AG08395 (cell line): ENCODE measurements at places on chromosomes 7 and 10.

GRCh38 chr7:134186027-134186426, 58.9 kb downstream of the LRGUK start:
- peak; percentile 24 for DNase-seq

- no peak for DNase-seq
Measured at GRCh38 chr10:7015457-7015856, 395.4 kb downstream of the SFMBT2 start.

GRCh38 chr10:100551196-100551595, 15.5 kb downstream of the HIF1AN start:
- DNase-seq = no peak

DNA sequence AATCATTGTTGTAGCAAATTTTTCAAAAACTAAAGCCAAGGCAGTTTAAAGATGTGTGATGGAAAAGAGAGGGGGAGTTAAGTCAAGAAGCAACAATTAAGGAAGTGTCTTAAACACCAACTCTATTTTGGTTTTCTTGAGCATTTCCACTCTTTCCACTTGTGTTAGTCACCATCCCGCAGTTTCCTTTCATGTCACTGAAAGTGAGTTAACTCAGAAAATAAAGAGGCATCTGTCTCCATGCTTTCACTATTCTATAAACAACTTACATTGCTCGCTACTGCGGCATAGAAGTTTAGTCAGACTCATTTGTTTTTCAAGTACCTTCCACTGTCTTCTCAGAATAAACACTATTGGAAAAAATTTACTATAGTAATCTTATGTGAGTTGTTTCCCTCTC, 284.9 kb upstream of the SEMA3D start:
- peak; percentile 7 for DNase-seq

DNA sequence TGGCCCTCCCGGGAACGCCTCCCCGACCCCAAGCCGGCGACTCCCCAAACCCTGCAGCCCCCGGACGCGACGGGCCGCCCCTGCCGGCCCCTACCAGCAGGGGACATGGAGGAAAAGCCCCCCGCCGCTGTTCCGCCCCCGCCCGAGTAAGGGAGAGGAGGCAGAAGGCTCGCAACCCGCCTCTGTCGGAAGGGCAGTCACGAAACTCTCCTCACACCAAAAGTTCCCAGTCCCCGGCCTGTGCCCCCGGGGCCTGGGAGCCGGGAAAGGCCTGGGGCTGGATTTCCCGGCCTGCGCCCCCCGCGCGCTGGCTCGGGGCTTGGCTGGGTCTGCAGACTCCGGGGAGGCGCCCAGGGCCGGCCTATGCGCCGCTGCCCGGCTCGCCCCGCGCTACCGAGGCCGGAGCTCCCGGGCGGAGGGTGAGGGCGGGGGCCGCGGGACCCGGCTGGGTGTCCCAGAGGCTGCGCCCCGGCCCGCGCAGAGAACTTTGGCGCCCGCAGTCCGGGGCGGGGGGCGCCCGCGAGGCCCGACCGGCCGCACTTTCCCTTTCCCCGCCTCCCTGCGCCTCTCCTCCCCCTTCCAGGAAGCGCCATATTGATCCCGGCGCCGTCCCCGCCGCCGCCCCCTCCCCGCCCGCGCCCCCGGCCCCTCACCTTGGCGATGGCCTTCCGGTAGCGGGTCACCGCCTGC, 728 bp downstream of the PARD3 start:
- peak; percentile 35 for DNase-seq

GRCh38 chr10:131435232-131435631, 123.7 kb upstream of the TCERG1L start:
- DNase-seq = no peak

DNA sequence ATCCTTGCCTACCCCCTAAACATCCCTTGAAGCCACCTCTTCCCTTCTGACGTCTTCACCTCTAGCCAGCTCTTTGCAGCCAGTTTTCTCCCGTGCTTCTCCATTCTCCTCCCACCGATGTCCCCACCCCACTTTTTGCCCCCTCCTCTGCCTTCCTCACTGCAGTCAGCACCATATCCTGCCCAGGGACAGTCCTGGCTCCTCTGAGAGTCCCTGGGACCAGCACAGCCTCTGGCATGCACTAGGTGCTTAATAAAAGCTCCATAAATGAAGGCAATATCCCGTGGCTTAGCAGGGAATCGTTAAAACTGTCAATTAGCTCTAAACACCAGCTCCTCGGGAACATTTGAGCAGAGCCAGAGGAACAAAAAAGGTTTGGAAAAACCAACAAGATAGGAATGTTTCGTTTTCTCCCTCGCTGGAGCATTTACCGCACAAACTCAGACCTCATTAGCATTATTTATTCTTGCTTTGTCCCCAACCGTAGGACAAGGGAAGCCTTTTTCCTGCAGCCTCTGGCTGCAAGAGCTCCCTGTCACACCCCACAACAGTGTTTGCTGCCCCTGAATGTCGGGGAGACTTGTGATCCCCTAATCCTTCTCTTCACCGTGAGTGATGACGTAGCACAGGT, 16.1 kb downstream of the MYL10 start:
- no peak for DNase-seq

- peak; percentile 77 for DNase-seq
Measured at GRCh38 chr7:5354460-5355232, 69.0 kb downstream of the TNRC18 start.

DNA sequence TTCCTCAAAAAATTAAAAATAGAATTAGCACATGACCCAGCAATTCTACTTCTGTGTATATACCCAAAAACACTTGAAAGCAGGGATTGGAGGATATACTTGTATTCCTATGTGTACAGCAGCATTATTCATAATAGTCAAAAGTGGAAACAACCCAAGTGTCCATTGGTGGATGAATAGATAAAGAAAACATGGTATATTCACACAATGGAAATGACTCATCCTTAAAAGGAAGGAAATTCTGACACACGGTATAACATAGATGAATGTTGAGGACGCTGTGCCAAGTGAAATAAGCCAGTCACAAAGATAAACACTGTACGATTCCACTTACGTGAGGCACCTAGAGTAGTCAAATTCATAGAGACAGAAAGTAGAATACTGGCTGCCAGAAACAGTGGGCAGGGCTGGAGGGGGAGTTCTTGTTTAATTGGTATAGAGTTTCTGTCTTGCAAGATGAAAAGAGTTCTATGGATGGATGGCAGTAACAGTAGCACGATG, 26.6 kb upstream of the KAT6B start:
- DNase-seq = no peak

DNA sequence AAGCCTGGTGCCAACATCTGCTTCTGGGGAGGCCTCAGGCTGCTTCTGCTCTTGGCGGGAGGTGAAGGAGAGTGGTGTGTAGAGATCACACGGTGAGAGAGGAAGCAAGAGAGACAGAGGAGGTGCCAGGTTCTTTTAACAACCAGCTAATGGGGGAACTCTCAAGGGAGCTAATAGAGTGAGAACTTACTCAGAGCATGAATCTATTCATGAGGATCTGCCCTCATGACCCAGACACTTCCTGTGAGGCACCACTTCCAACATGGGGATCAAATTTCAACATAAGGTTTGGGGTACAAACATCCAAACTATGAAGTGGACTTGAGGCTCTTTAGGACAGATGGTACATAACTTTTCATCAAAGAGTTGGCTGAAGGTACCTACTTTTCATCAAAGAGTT, 5.1 kb upstream of the ZNF32 start:
- no peak for DNase-seq

GRCh38 chr10:109676703-109677102, 246.6 kb downstream of the XPNPEP1 start:
- DNase-seq = no peak

GRCh38 chr10:84026821-84027257, 112.5 kb upstream of the GHITM start:
- peak; percentile 6 for DNase-seq

GRCh38 chr10:22683140-22683389, 31.3 kb downstream of the PIP4K2A start:
- DNase-seq = no peak

DNA sequence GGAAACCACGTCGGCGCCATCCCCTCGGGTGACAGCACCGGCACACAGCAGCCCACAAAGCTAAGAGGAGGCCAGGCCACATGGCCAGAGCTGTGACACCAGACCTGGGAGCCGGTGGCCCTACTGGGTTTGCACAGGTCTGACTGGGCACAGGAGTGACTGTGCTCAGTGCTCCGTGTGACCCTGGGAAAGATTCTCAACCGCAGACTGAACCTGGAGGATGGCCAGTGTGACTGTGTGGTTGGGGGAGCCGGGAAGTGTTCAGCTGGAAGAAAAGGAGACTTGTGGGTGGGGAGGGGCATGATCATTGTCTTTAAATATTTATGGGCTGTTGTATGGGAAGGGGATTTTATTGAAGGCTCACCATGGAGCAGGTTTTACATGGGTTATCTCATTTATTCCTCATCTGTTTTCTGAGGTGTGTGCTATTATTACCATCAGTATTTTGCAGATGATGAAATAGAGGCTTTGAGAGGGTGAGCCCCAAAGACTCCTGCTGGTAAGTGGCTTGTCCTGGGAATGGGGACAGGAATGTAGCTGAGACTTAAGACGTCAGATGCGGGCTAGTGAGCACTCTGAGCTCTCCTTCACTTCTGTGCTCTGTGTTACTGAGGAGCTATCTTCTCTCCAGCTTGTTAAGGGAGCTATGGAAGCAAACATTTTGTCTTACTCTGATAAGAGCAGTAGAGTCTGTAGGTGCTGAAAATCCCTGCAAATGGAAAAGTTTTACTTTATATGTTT, 127.5 kb downstream of the TMEM178B start:
- DNase-seq = no peak

DNA sequence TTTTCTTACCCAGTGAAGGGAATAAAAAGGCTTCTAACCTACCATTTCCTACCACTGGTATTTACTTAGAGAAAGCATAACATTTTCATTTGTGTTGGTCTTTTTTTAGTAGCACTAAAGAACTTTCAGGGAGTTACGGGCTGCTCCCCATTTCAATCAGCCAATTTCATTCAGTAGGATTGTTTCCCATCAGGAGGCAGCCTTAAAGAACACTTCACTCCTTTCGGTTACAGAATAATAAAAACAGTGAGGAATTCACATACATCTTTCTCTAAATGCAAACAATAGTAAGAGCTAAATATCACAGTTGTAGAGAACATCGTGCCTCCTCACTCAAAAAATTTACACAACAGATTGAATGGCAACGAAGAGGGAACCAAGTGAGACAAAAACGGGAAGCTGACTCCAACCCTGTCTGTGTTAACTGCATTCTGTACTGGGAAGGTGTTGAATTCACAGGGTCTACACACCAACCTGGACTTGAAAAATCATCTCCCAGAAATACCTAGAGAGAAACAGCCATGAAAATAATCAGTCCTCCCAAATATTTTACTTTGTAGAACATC, 55.5 kb upstream of the ABLIM1 start:
- DNase-seq = no peak

DNA sequence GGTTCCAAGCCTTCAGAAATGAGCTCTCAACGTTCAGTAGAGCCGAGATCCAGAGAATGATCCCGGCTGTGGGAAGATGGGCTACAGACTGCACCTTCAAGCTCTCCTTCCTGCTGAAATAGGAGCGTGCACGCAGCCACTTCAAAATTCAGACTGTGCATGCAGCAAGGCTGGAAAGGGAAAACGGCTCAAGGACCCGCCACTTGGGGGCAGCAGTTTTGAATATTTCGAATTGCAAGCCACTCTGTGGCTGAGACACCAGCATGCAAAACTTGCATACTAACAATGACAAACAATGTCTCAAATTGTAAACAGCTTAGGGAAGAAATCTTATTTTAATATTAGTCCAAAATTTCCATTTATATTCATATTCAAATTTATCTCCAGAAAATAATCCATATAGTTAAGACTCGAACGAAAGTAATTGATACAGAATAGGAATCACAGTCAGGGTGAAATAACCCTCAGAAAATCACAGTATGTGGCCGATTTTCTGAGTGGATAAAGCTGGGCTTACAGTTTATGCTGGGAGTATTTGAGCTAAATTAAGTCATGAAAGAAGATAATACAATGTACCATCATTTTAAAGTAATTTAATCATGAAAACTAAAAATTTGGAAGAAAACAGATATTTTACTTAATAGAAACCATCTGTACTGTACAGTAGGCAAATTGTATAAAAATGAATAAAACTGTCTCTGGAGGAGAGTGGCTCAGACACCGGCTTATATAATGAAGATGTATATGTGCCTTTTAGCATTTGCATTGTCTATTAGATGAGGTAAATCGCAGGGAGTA, 137.9 kb upstream of the MKI67 start:
- peak; percentile 60 for DNase-seq

DNA sequence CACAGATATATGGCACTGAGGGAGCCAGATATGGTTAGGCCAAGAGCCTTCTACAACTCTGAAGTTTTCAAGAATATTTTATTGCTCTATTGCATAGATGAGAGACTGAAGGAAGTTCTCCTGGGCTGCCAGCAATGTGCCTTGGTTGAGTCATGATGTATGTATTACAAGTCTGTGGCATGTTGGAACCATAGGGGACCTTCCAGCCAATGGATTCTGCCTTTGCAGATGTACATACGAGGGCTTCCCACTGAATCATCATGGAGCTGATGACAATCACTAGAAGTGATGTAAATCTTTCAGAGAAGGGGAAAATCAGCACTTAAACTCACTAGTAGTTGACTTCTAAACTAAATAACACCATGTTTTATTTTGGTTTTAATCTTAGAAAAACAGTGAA, 419.5 kb downstream of the PHTF2 start:
- DNase-seq = peak; percentile 19

DNA sequence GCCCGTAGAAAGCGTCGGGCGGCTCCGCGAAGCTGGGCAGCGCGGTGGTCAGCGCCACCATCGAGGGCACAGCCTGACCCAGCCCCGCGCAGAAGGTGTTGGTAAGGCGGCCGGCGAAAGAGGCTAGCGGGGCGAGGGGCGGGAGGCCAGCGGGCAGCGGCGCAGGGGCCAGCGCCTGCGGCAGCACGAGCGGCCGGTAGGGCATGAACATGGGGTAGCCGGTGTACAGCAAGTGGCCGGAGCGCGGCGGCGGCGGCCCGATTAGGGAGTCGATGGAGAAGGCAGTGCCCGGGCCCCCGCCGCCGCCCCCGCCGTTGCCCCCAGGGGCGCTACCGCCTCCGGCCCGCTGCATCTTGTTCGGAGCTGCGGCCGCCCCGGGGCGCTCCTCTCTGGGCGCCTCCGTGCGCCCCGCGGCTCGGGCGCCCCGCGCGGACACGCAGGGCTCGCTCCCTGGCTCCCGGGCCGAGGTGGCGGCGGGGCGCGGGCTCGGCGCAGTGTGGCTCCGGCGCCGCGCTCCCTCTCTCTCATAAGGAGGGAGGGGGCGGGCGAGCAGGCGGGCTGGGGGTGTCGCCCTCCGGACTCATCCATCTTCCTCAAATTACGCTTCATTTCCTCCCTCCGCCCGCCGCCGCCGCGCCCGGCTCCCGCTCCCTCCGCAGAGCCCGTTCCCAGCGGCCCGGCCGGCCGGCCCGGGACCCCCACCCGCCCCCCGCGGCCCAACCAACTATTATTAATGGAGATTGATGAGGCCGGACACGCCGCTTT, at the start of gene GBX1:
TSS of gene GBX1 (minus strand) at position 498 of the 765 bp plus-strand sequence. CDS start at position 352, 146 bp downstream.
- no peak for DNase-seq

GRCh38 chr10:15541376-15541775, 170.3 kb upstream of the FAM171A1 start:
- peak; percentile 19 for DNase-seq

DNA sequence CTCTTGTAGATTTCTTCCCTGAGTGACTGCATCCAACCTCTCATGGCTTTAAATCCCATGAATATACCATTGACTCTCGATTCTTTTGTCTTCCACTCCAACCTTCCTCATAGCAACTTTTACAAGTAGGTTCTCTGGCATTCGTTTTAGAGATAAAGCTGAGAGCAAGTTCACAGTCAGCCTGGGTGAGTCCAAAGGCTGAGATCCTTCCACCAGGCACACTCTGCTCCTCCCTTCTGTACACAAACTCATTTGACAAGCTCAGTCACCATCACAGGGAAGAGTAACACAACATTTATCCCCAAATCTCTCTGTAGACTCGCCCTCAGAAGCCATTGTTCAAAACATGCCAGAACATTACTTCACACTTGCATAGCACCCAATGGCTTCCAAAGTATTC, 10.9 kb downstream of the CTTNBP2 start:
- DNase-seq = no peak
